ENCODE measurements at places on chromosomes 6 and 20. TPM values are rescaled to one million over a fixed set of nuclear protein-coding genes. Genes with fewer than 3 reads are reported as not detected.

RGS17 gene
- 8.7 TPM for total RNA-seq

PTGIS gene
- total RNA-seq, result 4.4 TPM

GRCh38 chr6:157276134-157276532, 47.2 kb downstream of the TMEM242 start:
- H3K36me3 ChIP-seq, result no peaks in the 10 kb centered on the region
- peaks cover 5% of the 10 kb centered on the region for H3K4me1 ChIP-seq
- no peak for DNase-seq
- no peaks in the 10 kb centered on the region for H3K27me3 ChIP-seq
- H3K4me3 ChIP-seq, result no peak overlapping the region

DNA sequence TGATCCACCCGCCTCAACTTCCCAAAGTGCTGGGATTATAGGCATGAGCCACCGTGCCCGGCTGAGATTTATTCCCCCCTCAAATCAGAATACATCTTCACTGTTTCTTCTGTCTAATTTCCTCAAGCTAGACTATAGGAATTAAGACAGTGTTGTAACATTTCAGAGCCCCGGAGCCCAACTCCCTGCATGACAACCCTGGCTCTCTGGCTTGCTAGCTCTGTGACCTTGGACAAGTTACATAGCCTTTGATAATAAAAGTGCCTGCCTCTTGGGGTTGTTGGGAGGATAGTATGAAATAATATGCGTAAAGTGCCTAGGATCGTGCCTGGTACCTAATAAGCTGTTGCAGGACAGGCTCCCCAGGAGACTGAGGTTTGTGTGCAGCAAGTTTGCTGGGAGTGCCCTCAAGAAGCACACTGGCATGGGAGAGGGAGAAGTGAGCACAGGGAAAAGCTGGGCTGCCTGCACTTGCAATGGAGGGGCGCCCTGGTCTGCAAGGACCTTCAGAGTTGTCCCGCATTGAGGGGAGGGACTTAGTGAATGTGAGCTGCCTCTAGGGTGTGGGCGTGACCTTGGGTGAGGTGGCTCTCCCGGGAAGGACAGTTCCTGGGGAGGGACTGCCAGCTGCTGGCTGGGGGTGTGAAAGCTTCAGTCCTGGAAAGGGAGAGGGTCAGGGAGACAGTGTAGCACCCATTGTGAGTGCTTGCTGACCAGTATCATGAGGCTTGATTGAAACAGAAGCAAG, 43.4 kb downstream of the TAF8 start:
- H3K4me3 ChIP-seq, result no peak overlapping the region
- no peak for DNase-seq
- H3K27me3 ChIP-seq, result no peaks in the 10 kb centered on the region
- no peak overlapping the region for H3K27ac ChIP-seq

DNA sequence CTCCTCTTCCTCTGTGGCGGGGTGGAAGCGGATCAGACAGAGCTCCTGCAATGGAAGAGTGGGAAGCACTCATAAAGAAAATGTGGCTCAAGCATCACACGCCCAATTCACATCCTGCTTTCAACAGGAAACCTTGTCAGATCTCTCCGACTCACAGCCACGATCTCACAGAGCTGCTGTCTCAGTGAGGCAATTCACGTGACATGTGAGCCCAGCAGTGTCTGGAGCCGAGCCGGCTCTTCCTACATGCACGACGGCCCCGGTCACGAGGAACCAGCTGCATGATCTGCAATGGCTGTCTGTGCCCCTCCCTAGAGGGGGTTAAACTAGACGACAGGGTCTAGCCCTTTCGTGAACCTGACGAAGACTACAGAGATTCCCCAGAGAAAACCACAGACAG, 29.5 kb upstream of the TCFL5 start:
- H3K4me1 ChIP-seq, result peaks cover 7% of the 10 kb centered on the region
- H3K4me3 ChIP-seq, result no peak overlapping the region
- no peaks in the 10 kb centered on the region for H3K27me3 ChIP-seq
- H3K36me3 ChIP-seq, result peaks cover 23% of the 10 kb centered on the region
- no peak for DNase-seq
- no peak overlapping the region for H3K27ac ChIP-seq

DNA sequence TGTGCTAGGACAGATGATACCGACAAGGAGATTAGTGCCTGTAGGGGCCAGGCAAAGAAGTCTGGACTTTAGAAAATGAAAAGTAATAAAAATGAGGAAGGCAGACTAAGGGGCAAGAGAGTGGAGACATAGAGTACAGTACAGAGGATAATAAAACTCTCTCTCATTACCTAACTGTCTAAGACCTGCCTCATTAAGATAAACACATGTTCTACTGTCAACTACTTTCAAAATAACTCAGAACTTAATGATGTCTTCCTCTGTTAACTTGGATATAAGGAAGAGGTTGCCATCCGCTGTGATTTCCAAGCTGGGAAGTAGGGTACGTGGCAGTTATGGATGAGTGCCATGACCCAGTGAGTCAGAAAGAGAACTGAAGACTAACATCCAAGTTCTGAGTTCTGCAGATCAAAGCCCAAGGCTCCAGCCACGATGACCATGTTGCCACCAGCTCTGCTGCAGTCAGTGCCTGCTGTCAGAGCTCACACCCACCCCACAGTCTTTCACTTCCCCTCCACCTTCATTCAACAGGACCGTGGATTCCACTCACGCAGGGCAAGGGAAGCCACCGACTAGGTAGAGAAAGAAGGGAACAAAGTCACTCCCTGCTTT, 81.8 kb downstream of the KIF16B start:
- no peak overlapping the region for H3K4me3 ChIP-seq
- H3K36me3 ChIP-seq, result no peaks in the 10 kb centered on the region
- no peak for DNase-seq

- H3K27ac ChIP-seq, result no peak overlapping the region
- no peak for DNase-seq
- H3K36me3 ChIP-seq, result no peaks in the 10 kb centered on the region
- no peak overlapping the region for H3K4me3 ChIP-seq
- H3K27me3 ChIP-seq, result no peaks in the 10 kb centered on the region
Measured at GRCh38 chr6:168105813-168106632, 27.0 kb upstream of the FRMD1 start.

DNA sequence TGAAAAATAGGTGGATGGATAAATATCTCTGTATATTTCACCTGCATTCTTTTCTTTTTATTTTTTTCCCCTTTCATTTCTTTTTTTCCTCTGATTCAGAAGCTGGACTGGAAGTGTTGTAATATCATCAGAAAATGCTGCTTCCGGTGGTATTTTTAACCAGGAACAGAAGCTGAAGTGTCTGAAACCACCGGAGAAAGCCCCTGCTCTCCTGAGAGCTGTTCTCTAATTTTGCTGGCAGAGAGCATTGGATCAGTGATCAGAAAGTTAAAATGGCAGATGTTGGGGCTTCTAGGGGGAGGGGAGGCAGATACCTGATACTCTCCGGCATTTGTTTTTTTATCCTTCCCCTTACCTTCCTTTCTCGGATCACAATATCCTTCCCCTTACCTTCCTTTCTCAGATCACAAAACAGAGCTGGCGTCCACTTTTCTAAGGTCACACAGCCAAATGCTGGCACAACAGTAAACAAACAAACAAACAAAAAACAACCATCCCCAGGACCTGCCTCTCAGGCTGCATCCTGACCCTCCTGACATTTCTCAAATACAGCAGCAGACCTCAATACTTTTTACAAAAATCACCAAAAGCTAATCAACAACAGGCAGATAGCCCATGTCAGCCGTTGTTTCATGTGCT, 143.2 kb upstream of the ZNF217 start:
- peak overlapping the region; percentile 100 for H3K27ac ChIP-seq
- H3K27me3 ChIP-seq, result no peaks in the 10 kb centered on the region
- no peaks in the 10 kb centered on the region for H3K36me3 ChIP-seq

DNA sequence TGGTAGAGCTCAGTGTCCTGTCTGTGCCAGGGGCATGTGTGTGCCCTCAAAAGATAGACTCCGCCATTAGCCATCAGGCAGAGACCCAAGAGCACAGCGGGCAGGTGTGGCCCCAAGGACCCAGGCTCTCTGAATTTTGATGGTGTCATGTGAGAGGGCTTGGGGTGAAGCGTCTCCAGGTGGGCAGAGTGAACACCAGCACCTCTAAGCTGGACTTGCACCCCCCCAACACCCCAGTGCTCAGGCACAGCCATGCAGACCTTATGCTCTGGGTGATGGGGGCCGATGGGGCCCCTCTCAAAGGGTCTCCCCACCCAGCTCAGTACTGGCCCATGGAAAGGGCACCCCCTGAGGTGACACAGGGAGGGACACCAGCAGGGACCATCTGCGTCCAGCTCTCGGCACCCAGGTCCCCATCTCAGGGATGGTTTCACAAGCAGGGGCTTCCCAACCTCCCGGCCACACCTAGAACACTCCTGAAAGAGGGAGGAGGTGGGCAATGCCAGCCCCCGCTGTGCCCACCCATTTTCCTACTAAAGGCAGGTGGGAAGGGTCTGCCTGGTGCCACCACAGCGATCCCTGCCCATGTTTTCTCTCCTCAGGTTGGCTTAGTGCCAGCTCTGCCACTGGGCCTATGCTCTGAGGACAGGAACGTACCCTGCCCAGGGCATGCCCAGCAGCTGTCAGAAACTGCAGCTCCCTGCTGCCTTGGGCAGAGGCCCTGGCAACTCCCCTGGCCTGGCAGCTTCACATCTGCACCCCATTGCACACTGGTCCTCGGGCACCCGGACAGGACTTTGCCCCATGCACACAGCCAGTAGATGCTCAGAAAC, 3.5 kb downstream of the CST7 start:
- no peaks in the 10 kb centered on the region for H3K27me3 ChIP-seq
- H3K4me3 ChIP-seq, result no peak overlapping the region
- no peaks in the 10 kb centered on the region for H3K36me3 ChIP-seq
- peaks cover 3% of the 10 kb centered on the region for H3K4me1 ChIP-seq

DNA sequence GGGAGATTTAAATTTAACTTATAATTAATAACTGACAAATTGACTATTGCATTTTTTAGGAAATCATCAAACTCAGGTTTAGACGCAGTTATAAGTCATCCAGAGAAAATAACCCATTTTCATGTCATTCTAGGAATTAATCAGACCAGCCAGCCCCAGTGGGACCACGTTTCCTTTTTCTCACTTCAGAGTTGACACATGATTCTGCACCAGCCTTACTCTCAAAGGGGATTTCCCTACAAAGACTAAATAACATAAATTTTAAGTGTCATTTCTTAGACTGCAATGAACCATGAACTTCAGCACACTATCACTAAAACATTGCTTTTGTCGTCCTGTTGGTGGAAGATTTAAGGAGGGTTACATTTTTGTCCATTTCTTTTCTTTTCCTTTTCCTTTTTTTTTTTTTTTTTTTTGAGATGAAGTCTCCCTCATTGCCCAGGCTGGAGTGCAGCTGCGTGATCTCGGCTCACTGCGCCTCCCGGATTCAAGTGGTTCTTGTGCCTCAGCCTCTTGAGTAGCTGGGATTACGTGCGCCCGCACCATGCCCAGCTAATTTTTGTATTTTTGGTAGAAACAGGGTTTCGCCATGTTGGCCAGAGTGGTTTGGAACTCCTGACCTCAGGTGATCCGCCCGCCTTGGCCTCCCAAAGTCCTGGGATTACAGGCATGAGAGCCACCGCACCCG, 3.6 kb downstream of the IPCEF1 start:
- H3K27ac ChIP-seq, result no peak overlapping the region
- DNase-seq, result no peak
- no peak overlapping the region for H3K4me3 ChIP-seq

GRCh38 chr6:169343886-169344749, 90.5 kb upstream of the THBS2 start:
- H3K4me3 ChIP-seq, result no peak overlapping the region
- no peaks in the 10 kb centered on the region for H3K27me3 ChIP-seq
- DNase-seq, result no peak
- peaks cover 9% of the 10 kb centered on the region for H3K4me1 ChIP-seq

DNA sequence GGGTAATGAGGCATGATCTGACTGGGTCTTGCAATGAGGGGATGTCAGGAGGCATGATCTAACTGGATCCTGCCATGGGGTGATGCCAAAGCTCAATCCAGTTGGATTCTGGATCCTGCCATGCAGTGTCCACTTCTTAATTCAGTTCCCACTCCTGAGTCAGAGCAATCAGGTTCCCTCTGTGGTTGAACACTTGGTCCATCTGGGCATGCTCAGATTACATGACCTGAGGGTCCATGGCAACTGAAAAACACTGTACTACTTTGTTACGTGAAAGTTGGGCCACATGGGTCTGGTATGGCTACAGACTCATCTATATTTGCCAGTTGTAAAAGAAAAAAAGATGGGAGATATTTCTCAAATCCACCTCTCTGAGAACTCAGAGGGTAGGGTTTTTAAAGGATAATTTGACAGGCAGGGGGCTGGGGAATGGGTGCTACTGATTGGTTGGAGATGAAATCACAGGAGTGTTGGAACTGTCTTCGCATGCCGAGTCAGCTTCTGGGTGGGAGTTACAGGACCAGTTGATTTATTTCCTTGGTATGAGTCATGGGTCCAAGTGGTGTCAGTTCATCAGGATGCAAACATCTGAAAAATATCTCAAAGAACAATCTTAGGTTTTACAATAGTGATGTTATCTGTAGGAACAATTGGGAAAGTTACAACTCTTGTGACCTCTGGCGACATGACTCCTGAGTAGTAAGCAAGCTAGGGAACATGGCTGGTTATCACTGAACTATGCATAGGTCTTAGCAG, 21.6 kb downstream of the C6orf163 start:
- H3K27me3 ChIP-seq, result no peaks in the 10 kb centered on the region
- H3K27ac ChIP-seq, result no peak overlapping the region
- no peak for DNase-seq
- H3K4me1 ChIP-seq, result no peaks in the 10 kb centered on the region

DNA sequence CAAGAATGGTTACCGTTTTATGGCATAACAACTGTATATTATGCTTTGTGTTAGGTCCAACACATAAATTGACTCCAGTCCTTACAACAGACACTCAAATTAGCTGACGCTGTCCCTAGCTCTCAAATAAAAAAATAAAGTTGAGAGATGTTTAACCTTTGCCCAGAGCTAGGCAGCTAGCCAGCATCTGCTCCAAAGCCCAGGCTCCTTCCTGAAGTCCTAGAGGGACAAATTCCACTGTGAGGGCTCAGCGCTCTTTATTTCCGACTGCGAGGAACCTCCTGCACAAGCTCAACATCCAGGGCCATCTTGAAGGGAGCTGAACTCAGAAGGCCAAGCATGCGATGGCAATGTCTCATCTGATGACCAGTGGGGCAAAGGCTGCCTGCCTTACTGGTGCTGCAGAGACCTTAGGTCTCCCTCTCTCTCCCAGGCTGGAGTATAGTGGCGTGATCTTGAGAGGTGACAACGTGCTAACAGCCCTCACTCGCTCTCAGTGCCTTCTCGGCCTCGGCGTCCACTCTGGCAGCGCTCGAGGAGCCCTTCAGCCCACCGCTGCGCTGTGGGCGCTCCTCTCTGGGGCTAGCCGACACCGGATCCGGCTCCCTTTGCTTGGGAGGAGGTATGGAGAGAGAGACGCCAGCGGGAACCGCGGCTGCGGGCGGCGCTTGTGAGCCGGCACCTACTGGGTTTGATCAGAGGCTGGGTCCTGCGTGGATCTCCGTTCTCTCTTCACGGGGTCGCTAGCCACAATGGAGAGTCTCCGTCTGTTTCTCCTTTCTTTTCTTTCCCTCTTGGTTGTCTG, 24.7 kb upstream of the GFOD1 start:
- H3K27ac ChIP-seq, result no peak overlapping the region
- no peaks in the 10 kb centered on the region for H3K4me1 ChIP-seq
- no peaks in the 10 kb centered on the region for H3K36me3 ChIP-seq
- H3K4me3 ChIP-seq, result no peak overlapping the region
- no peak for DNase-seq

Measured in Panc1 (cell line).